ENCODE measurements at places on chromosomes 1 and 21.

DNA sequence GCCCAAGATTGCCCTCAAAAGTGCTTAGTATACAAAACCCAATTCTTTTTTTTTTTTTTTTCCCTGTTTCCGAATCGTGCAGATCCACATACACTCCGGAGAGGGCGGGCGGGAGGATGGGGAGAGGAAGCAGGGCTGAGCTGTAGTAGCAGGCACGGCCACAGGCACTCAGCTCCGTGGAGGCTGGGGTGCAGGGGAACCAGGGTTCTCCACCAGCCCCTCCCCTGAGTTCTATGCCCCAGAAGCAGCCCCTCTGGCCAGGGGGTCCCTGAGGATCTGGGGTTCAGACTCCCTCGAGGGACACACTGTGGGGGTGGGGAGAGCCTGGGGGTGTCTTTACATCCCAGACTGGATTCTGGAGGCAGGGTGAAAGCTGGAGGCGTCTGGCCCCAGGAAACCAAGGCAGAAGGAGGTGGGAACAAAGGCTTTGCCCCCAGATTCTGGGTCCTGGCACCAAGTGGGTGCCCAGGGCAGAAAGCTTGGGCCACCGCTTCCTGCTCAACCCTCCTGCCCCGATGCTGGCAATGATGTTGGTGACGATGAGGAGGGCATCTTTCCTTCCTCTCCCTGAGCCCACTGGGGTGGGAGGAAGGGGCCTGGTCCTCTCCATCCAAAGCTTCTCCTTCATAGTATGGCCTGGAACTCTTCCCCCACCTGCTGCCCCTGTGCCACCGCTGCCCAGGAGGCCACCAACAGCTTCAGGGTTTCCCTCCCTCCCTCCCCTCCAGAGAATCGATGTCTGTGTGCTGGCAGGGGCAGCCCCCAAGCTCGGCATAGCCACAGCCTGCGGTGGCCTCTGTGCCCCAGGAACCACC is 106.4 kb upstream of the TARDBP start:
- DNase-seq, result no peak

DNA sequence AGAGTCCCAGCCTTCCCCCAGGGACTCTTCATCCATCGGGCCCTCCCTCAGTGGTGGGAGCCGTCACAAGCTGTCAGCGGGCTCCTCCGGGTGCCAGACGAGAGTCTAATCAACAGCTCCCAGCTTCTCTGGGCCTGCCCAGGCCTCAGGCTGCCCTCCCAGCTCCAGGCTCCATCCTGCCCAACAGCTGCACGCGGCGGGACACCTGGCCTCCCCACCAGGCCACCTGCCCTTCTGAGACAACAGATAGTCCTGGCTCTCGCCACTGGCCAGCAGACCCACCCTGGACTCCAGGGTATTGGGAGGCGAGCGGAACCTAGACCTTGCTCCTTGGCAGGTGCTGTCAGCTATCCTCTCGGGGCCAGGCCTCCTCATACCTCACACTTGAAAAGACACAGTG is 3.1 kb downstream of the WNT4 start:
- no peak for DNase-seq

GRCh38 chr1:27394282-27394658 is 1.8 kb downstream of the GPR3 start:
- DNase-seq, result no peak

DNA sequence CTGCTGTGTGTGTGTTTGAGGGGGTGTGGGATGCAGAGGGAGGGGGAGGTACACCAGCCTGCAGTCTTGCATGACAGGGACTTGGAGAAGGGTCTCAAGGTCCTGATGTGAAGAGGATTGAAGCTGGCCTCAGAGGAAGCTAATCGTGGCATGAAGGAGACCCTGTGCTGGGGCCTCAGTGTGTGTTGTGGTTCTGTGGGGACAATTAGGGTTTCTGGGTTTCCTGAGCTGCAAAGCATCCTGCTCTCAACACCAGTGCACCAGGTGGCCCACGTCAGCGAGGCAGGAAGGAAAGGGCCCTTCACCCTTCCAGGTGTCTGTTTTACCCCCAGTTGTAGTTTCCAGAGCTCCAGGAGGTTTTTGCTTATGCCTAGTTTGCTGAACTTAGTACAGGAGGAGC is 52.8 kb downstream of the TENT5C start:
- DNase-seq, result no peak

DNA sequence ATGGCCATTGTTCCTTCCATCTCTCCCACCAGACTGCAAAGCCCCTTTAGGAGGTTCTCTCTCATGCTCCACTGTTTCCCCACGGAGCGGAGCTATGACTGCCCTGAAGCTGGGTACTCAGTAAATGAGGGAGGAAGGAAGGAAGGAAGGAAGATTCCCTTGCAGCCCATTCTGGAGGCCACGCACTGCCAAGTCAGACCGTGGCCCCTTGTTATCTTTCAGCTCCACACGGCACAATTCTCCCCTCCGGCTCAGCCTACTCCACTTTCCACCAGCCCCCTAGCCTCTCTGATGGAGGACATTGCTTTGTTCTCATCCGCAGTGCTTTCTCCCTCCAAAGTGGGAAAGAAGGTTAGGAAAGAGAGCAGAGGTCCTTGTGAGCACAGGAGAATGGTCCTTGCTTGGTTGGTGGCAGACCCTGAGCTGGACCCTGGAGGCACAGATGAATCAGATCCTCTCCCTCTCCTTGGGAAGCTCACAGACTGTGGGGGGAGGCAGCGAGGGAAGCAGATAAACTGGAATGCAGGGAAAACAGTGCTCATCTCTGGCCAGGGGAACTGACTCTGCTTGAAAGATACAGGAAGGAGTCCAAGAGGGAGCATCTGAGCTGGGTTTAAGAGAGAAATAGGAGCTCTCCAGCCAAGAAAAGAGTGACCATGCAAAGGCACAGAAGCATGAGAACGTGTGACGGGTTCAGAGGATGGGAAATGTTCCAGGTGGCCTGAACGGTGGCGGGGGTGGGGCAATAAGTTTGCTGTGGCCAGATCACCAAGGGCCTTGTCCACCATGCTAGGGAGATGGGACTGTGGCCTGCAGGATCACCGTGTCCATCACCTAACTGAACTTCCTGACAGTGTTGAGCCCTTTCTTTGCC is 52.6 kb downstream of the GLIS1 start:
- DNase-seq, result no peak

DNA sequence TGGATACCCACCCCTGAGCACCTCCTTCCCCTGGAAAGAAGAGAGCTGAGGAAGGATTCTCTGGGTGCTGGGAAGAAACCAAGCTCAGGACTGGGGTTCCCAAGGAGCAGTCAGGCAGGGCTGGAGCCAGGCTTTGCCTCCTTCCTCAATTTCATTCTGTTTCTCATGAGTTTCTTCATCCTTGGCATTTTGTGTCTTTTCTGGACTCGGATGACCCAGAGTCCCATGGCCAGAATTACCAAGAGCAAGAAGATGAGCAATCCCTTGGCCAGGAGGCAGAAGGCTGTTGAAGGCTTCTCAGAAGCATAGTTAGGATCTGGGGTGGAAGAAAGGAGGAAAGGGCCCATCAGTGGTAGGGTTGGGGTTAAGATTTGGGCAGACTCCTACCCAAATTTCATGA is 2.5 kb downstream of the SLAMF9 start:
- no peak for DNase-seq

DNA sequence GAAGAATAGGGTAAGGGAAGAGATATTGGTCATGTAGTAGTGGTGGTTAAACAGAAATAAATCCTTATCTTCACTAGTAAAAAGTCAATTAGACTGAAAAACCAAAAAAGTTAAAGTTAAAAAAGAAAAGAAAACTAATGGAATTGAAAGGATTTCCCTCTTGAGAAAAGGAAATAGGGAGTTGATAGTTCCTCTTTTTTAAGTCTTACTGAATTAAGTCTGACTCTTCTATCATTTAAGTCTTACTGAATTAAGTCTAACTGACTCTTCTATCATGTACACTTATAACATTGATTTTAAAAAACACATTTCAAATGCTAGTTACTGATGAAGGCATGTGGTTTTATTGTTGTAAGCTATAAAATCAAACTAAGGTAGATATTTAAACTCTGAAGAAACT is 49.5 kb upstream of the TENT5C start:
- peak; percentile 18 for DNase-seq

- DNase-seq, result no peak
Observed at GRCh38 chr1:46595127-46595526, 8.9 kb downstream of the MKNK1 start.

GRCh38 chr1:57451516-57451915 is 27.7 kb upstream of the DAB1 start:
- DNase-seq, result no peak

- DNase-seq, result no peak
Observed at GRCh38 chr1:22076346-22076745, 23.8 kb downstream of the CDC42 start.

Data from KG1 (cell line).